ENCODE measurements at places on chromosomes 4 and X. TPM values are rescaled to one million over a fixed set of nuclear protein-coding genes. Genes with fewer than 3 reads are reported as not detected.

The VCX2 gene
- not detected for polyA plus RNA-seq

The ATOH1 gene
- 0.86 TPM for polyA plus RNA-seq

The AMBN gene
- polyA plus RNA-seq, result not detected

The ALPK1 gene
- 6.2 TPM for polyA plus RNA-seq

The PTCHD1 gene
- 3.4 TPM for polyA plus RNA-seq

The EDA gene
- polyA plus RNA-seq, result 4.7 TPM

- H3K36me3 ChIP-seq, result no peaks in the 10 kb centered on the region
- H3K4me1 ChIP-seq, result no peaks in the 10 kb centered on the region
- no peak for DNase-seq
- H3K27me3 ChIP-seq, result no peaks in the 10 kb centered on the region
- H3K4me3 ChIP-seq, result no peak overlapping the region
- no peak overlapping the region for H3K27ac ChIP-seq
These were observed 50.8 kb upstream of the STIM2 start for GRCh38 chr4:26809811-26810210.

GRCh38 chrX:102155806-102156179 lies at the start of gene BEX5:
TSS of gene BEX5 (minus strand) at chrX:102155977. CDS start at chrX:102154265, 1,712 bp downstream.
- no peaks in the 10 kb centered on the region for H3K4me1 ChIP-seq
- no peak within 1 kb of the TSS for H3K27ac ChIP-seq
- no peaks in the 10 kb centered on the region for H3K36me3 ChIP-seq
- H3K27me3 ChIP-seq, result no peaks in the 10 kb centered on the region
- peak; percentile 48 for DNase-seq
- H3K4me3 ChIP-seq, result no peak within 1 kb of the TSS

- no peaks in the 10 kb centered on the region for H3K4me1 ChIP-seq
- H3K27ac ChIP-seq, result no peak overlapping the region
- no peak for DNase-seq
- no peaks in the 10 kb centered on the region for H3K36me3 ChIP-seq
- no peaks in the 10 kb centered on the region for H3K27me3 ChIP-seq
- no peak overlapping the region for H3K4me3 ChIP-seq
These were observed 46.1 kb downstream of the BMX start for GRCh38 chrX:15546745-15547144.

DNA sequence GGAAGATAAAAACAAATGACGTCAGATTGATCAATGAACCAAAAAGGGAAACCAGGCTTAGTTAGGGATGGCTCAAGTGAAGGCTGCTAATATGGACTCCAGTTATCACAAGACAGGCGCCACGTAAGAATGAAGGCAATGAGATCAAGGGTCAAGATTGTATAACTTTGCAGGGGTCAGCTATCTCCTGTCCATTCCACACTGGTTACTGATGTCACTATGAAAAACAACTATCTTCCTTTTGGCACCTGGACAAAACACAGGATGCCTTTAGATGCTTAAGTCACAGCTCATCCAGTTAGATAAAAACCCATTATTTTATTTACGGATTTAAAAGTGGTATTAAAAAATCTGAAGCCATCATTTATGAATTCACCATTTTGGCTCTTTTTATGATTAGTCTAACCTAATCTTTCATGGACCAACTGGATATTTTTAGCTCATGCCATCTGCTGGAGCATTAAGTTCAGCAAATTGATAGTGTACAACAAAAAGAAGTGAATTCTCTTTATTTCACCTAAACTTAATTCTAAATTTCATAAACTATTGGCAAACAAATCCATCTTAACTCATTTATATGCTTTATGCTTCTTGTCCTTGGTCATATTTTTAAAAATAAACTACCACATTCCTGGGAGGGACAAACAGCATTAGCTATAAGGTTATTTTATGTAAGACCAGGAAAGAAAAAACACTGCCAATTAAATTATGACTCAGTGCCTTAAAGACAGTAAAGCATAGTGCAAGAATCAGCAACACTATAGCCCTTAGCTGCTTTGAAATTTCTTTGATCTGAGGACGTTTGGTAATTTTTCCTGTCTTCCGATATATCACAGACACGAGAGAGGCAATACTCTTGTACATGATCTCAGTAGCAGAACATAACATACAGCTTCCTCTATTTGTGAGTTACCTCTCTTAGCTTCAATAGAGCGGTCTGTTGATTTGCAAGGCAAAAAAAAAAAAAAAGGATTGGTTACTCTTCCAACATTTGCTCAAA lies 27.0 kb downstream of the DHX15 start:
- H3K27me3 ChIP-seq, result no peaks in the 10 kb centered on the region
- DNase-seq, result peak; percentile 12
- peaks cover 12% of the 10 kb centered on the region for H3K4me1 ChIP-seq
- H3K4me3 ChIP-seq, result no peak overlapping the region

- no peak overlapping the region for H3K4me3 ChIP-seq
- no peaks in the 10 kb centered on the region for H3K27me3 ChIP-seq
- no peak overlapping the region for H3K27ac ChIP-seq
- no peak for DNase-seq
- H3K4me1 ChIP-seq, result no peaks in the 10 kb centered on the region
These were observed 48.0 kb downstream of the TENM3 start for GRCh38 chr4:182291175-182291574.

GRCh38 chr4:156946516-156947424 lies 24.8 kb downstream of the PDGFC start:
- H3K27me3 ChIP-seq, result no peaks in the 10 kb centered on the region
- DNase-seq, result peak; percentile 53
- no peak overlapping the region for H3K4me3 ChIP-seq

DNA sequence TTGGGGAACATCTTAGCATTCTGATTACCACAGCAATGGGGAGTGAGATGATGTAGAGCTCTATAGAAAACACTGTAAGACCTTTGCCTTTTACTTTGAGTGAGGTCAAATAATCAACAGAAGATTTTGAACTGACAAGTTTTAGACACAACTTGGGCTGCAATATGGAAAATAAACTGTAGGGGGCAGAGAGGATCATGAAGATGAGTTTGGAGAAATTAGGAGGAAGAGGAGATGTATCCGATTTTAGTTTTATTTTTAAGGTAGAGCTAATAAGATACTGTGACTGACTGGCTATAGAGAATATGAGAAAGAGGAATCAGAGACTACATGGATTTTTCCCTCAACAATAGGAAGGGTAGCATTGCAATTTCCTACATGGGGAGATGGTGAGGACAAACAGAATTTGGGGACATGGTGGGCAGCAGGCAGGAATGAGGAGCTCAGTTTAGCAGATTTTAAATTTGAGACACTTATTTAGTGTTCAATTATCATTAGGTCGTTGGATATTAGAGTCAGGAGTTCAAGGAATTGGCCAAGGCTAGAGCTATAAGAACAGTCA lies 563.1 kb downstream of the INPP4B start:
- H3K27ac ChIP-seq, result no peak overlapping the region
- H3K4me1 ChIP-seq, result no peaks in the 10 kb centered on the region
- peak; percentile 16 for DNase-seq
- H3K4me3 ChIP-seq, result no peak overlapping the region
- no peaks in the 10 kb centered on the region for H3K27me3 ChIP-seq

GRCh38 chr4:104749062-104749461 lies 254.4 kb upstream of the CXXC4 start:
- no peaks in the 10 kb centered on the region for H3K36me3 ChIP-seq
- H3K4me1 ChIP-seq, result no peaks in the 10 kb centered on the region
- no peak overlapping the region for H3K4me3 ChIP-seq
- no peak for DNase-seq

- no peak overlapping the region for H3K27ac ChIP-seq
- no peak for DNase-seq
- H3K4me1 ChIP-seq, result peaks cover 39% of the 10 kb centered on the region
- no peaks in the 10 kb centered on the region for H3K27me3 ChIP-seq
- no peak overlapping the region for H3K4me3 ChIP-seq
These were observed 17.4 kb downstream of the FAM9C start for GRCh38 chrX:13026877-13027652.

- no peak overlapping the region for H3K4me3 ChIP-seq
- H3K27ac ChIP-seq, result no peak overlapping the region
These were observed 393.8 kb upstream of the FSTL5 start for GRCh38 chr4:162557516-162558106.

DNA sequence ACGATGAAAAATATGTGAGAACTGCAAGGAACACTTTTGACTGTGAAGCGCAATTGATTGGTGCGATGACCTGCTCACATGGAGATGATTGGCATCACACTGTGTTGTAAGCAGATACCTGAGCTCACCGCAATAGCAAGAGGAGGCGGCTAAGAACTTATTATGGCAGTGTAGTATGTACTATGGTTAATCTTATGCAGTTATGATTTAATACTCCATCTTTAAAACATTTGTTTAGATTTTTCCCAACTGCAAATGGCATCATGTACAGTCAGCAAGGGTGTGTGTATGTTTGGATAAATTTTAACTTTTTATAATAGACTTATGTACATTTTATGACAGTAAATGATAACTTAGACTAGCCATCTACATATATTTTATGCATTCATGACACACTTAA lies 25.5 kb downstream of the PRIMPOL start:
- no peaks in the 10 kb centered on the region for H3K36me3 ChIP-seq
- no peak overlapping the region for H3K27ac ChIP-seq
- H3K4me3 ChIP-seq, result no peak overlapping the region
- no peak for DNase-seq
- H3K27me3 ChIP-seq, result no peaks in the 10 kb centered on the region

- H3K27ac ChIP-seq, result no peak overlapping the region
- H3K27me3 ChIP-seq, result peaks cover 4% of the 10 kb centered on the region
- DNase-seq, result no peak
- H3K36me3 ChIP-seq, result no peaks in the 10 kb centered on the region
- H3K4me1 ChIP-seq, result no peaks in the 10 kb centered on the region
These were observed 4.0 kb downstream of the DUSP9 start for GRCh38 chrX:153650959-153651358.

Measured in hepatocyte (in vitro differentiated cells).